ENCODE measurements at places on chromosomes 3 and 15.

- peak; percentile 30 for DNase-seq
Measured at GRCh38 chr15:70956201-70956995, 63.8 kb downstream of the LRRC49 start.

DNA sequence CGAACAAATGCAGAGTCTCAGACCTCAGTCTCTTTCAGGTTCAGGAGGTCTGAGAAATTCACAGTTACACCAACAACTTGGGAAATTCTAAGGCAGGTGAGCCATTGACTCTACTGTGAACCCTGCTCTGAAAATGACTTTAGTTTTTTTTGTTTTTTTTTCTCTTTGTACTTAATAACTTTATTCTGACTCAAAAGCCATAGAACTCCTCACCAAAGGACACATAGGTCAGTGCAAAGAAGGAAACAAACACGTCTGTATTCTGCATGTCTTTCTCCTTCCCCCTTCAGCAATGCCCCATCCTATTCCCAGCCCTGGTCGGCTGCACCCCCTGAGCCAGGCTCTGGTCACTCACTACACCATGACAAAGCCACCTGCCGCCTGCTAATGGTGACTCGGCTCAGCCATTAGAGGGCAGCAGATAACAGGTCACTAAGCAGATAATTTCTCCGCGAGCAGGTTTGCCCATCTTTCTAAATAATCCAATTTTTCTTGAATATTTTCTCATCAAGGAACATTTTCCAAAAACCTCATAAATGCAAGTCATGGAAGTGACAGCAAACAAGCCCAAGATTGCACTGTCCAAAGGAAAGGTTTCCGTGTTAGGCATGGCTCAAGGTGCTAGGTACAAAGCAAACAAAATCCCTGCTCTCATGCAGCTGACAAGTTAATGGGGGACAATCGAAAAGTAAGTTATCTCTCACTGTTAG lies 37.7 kb downstream of the TM4SF4 start:
- DNase-seq, result peak; percentile 76

DNA sequence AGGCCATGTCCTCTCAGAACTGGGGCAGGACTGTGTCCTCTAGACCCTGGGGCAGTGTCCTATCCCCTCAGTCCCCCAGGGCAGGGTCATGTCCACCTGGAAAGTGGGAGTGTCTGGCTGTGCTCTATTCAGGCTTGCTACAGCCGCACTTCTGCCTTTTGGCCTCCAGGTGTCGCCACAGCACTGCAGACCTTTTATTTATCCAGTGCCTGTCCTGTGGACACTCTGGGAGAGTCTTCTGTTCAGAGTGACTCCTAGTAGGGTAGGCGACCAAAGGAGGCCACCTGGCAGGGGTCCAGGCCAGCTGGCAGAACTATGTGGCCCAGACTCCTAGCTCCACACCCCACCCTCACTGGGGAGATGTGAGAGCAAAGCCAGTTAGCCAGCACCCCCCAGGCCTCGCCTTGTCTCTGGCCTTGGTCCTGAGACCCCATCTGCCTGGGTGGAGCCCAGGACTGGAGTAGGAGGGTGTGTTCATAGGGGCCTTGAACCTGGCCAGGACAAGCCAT lies 3.9 kb downstream of the TMIE start:
- peak; percentile 71 for DNase-seq

DNA sequence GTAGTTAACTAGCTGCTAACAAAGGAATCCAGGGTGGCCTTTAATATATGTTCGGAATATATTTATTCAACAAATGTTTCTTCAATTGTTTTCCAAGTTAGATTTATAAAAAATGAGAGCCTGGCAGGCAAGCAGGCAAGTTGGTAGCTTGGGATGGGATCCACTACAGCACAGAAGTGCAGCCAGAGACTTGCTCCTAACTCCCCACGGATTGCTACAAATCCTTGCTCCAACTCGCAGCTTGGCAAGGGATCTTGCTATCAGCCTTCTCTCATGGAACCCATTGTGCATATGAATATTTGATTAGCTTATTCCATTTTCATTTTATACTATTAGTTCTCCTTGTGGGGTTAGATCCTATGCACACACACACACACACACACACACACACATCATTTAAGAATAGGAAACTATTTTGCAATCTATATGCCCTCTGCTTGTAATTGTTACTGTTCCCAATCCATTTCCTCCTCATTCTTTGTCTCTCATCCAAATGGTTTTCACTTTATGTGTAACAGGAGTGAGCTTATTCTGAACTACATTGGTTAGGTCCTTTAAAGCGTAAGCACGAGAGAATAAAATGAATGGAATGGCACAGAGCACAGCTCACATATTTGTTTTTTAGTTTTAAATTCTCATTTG lies 505.6 kb downstream of the LPP start:
- peak; percentile 65 for DNase-seq

DNA sequence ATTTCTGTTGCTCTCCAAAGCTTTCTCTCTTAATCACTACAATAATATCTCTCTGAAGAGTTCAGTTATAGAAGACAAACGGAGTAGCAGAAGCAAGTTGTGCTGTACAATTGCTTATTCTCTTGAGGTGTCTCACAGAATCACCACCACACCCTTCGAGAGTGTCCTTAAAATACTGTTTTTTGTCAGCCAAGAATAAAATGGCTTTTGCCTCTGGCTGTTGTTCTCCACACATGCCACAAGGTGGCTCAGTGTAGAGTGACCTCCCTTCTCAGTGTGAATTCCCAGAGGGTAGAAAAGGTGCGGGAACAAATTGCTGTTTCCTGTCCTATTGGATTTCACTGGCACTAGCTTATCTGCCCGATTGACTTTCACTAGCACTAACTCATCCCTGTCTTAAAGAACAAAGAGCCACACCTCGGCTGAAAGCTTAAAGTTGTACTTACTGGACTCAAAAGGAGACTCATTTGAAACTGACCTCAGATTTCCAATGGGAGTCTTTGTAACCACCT lies 134.2 kb upstream of the SATB1 start:
- DNase-seq, result peak; percentile 41

DNA sequence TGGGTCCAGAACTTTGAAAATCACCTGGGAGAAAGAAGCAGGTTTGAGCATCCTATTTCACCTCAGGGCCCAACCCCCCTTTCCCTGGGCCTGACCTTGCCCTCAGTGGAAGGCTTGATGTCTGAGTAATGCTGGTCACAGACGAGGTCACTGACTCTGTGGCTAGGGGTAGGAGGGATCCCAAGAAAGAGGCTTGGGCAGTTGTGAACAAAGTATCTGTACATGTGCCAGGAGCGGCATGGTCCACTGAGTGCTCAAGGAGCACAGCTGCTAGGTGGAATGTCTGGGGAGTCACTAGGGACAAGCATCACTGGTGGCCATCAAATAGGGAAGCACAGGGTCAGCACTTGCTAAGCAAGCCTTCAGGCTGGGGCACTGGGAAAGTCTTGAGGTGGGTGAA lies 7.3 kb downstream of the CCDC71 start:
- DNase-seq, result no peak

- no peak for DNase-seq
Measured at GRCh38 chr15:74130849-74131627, 652 bp downstream of the ISLR2 start.

DNA sequence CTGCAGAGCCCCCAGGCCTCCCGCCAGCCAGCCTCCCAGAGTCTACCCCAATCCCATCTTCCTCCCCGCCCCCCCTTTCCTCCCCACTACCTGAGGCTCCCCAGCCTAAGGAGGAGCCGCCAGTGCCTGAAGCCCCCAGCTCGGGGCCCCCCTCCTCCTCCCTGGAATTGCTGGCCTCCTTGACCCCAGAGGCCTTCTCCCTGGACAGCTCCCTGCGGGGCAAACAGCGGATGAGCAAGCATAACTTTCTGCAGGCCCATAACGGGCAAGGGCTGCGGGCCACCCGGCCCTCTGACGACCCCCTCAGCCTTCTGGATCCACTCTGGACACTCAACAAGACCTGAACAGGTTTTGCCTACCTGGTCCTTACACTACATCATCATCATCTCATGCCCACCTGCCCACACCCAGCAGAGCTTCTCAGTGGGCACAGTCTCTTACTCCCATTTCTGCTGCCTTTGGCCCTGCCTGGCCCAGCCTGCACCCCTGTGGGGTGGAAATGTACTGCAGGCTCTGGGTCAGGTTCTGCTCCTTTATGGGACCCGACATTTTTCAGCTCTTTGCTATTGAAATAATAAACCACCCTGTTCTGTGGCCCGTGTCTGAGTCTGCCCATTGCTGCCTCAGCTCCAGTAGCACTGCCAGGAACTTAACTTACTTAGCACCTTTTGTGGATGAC lies 32.2 kb downstream of the PTPN23 start:
- DNase-seq, result no peak

- peak; percentile 51 for DNase-seq
Measured at GRCh38 chr3:148757238-148758215, 59.8 kb downstream of the AGTR1 start.

DNA sequence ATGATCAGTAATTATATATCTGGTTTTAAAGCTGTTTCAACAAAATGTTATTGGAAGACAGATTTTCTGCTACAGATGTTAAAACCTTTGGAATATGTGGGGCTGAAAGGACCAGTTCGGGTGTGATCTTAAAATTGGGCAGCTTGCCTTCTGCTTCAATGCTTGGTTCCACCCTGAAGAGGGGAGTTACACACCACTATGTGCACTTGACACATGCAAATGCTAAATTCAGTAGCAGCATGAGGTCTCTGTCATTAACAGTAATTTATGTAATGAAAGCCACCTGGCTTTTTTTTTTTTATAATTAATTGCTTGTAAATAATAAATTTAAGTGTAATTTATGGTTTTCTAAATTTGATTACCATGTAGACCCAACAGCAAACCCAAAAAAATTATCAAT lies 24.6 kb downstream of the CDIN1 start:
- no peak for DNase-seq

DNA sequence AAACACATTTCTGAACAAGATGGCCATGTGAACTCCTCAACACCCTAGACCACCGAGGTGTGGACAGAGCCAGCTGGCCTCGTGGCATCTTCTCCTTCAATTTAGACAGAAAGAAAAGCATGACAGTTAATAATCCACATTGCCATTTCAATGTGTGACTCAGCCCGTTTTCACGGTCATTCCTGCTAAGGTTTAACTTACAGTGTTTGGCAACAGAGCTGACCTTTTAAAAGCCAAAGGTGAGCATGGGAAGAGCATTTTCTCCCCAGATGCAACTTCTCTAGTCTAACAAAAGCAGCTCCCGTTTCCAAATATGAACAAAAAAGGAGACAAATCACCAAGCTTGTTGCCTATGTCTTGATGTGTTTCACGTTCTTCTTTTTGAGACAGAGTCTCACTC lies 417.6 kb upstream of the WNT5A start:
- DNase-seq, result no peak

DNA sequence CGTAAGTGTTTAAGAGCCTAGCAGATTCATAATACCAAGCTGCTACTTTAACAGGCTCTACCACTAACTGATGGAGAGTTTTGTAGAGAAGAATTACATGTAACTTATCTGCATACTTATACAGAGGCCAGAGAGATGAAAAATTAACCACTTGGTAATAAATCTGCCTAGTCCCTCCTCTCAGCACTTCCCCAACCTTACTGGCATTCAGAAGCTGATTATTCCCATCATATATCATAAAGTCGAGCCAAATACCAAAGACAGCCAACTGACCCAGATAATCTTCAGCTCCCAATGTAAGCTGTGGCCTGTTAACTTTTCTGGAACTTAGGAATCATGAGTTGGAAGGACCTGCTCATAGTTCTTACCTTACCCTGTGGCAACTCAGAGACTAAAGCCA lies 25.5 kb upstream of the CSPG5 start:
- DNase-seq, result no peak
